Hypothalamus (tissue), 51 donors: ENCODE measurements at places on chromosomes 5 and 9.

GRCh38 chr5:175513726-175514125, 35.4 kb downstream of the SFXN1 start:
- no peak for DNase-seq

DNA sequence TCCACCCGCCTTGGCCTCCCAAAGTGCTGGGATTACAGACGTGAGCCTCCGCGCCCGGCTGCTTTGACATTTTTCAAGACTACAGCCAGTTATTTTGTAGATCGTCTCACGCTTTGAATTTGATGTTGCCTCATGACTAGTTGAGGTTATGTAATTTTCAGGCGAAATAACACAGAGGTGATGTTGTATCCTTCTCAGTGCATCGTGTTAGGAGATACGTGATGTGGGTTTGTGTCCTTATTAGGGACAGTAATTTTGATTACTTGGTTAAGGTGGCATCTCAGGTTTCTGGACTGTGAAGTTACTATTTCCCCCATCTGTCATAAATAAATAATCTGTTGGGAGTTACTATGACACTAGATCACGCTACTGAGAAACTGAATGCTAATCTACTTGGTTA, 25.0 kb downstream of the CTNNA1 start:
- no peak for DNase-seq

DNA sequence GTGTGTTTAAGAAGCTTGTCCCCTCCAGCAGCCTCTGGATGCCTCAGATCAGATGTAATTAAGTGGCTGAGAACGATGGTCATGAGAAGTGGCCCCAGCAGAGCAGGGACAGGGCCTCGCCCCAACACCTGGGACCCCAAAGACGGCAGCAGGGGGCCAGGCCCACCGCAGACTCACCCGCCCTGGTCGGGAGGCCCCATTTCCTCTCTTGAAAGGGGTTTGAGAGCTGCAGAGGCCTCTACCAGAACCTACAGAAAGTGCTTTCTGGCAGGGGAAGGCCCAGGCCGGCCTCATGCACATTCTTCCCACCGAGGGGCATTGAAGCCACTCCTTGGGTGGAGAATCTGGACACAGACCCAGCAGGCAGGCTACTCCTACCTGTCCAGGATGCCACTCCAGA, 85.2 kb upstream of the FCN2 start:
- no peak for DNase-seq

GRCh38 chr9:100084734-100085133, 14.1 kb downstream of the ERP44 start:
- no peak for DNase-seq

DNA sequence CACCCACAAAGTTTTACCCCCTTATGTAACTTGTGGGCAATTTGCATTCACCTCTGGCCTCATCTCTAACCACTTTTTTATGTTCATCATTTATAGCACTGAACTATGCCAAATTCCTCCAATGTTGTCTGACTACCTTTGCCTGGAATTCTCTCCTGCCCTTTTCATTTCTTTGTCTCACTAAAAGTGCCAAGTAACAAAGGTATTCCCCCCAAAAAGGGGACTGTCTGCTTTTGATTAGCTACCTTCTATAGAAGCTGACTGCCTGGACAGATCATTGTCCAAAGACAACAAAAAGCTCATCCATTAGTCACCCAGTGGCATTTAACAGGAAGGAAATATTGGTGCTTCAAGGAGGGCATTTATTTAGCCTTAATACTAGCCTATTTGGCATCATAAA, 189.9 kb upstream of the VCAN start:
- DNase-seq: no peak

GRCh38 chr9:26426551-26427131, 466.0 kb downstream of the CAAP1 start:
- DNase-seq: no peak

GRCh38 chr5:33311893-33312292, 128.9 kb upstream of the TARS1 start:
- no peak for DNase-seq

- DNase-seq: no peak
These were observed 436.1 kb downstream of the CDH10 start for GRCh38 chr5:24208686-24209106.

DNA sequence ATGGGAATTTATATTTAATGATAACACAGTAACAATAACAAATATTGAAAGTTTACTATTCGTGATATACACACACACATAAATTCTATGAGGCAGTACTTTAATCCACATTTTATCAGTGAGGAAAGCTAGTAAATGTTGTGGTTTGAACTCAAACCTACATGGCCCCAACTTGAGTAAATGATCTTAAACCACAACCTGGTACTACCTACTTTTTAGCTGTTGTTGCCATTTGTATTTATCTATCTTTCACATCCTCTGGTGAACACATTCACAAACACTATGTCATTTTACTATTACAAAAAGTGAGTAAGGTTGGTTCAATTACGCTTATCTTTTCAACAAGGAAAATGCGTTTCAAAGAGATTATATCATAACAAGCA, 186.1 kb downstream of the SMC2 start:
- no peak for DNase-seq

GRCh38 chr5:139178935-139179334, 19.2 kb downstream of the SIL1 start:
- DNase-seq: no peak

DNA sequence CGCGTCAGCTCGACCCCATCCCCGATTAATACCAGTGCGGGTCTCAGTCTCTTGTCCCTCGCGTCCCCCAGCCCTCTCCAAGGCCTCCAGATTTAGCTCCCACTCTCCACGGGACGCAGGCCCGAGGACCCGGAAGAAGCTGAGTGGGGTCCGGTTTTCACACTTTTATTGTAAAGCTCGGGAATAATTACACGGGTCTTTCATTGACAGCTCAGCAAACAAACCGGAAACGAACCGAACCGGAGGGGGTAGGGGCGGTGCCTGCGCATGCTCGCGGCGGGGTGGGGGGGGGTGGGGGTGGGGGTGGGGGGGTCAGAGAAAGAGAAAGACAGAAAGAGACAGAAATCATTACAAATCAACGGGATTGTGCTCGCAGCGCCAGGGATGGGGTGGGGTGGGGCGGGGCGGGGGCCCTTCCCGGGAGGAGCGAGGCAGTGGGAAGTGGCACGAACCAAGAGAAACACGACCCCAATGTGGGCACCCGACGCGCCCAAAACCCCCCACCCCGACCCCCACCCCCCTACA, 27.9 kb downstream of the PCDH1 start:
- DNase-seq: no peak
